ENCODE measurements at places on chromosomes 7 and 10.

- DNase-seq: no peak
Observed at GRCh38 chr7:89661876-89662275, 492.4 kb upstream of the STEAP1 start.

DNA sequence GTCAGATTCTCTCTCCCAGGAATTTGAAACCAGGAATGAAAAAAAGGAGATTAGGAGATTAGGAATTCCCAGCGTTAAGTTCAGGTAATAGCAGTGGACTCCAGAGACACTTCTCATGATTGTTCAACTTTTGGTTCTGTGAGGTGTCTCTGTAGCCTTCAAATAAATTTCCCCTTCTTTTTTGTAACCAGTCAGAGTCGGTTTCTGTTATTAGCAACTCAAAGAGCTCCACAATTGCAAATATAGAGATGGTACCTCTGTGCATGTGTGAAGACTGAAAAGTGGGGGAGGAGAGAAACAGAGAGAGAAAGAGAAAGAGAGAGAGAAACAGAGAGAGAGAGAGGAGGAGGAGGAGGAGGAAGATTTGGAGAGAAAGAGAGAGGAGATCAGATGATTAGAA, 112.8 kb upstream of the STEAP1B start:
- DNase-seq: no peak

GRCh38 chr7:15305002-15305600, 256.7 kb downstream of the AGMO start:
- no peak for DNase-seq

GRCh38 chr10:112819231-112819630, 130.8 kb upstream of the TCF7L2 start:
- DNase-seq: no peak

GRCh38 chr7:36180121-36180520, 27.1 kb downstream of the EEPD1 start:
- no peak for DNase-seq

DNA sequence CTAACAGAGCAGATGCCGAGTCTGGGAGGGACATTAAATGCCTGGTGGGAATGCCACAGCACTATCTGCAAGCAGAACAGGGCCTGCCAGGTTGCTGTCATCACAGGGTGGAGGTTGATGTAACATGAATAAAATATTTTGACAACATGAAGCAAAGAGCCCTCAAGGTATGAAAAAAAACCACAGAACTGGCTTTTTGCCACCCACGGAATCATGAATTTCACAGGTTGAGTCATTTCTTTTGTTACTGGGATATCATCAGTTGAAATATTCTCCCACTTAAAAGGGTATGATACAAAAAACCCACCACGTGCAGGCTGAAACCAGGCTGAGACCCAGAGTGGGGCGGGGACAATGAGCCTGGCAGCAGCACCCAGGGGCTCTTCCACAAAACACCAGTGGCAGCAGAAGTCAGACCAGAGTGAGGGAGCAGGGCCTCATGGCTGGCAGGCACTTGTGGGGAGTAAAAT, 220.1 kb downstream of the TNS3 start:
- DNase-seq: no peak

DNA sequence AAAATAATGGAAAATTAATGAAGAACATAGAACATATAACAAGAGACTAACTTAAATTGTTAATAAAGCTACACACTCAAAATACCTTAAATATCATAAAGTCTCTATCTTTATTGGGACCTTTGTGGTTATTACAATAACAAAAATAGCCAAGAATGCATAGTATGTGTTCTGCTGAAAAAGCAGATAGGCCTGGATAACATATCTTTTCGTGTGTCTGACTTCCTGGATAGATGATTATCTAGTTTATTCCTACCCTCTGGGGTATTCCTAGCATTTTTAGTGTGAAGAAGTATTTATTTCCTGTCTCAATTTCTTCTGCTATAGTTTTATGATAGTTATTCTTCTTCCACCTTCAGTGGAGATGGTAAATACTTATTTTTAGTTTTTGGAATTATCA, 36.5 kb downstream of the CALCR start:
- no peak for DNase-seq

DNA sequence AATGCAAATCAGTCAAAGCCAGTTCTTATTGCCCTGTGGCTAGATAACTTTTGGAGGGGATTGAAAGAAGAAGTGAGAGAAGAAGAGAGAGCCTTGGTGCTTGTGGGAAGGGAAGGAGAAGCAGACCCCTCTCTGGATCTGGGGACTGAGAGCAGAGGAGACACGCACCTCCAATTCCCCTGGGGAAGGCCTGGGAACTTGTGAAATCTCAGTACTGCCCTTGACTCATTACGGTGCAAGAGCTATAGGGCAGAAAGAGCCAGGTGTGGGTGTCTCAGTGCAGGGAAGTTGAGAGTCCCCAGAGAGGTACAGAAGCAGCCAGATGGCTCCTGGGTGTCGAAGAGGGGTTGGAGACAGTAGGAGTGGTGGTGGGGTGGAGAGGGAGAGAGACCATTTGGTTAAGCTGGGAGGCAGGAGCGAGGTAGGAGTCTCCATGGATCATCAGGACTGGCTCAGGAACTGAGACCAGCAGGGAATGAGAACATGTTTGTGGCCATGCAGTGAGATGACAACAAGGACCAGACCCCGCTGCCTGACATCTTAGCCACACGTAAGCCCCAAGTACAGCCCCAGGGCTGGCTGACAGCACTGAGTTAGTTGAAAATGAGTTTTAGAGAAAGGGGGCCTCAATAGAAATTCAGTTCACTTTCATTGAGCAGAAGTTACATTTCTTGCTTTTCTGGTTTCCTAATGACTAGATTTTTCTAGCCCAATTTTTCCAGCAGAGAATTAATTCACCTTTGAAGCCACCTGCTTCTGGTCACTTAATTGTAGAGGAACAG, 238.2 kb downstream of the BUB3 start:
- no peak for DNase-seq

- no peak for DNase-seq
Observed at GRCh38 chr7:144668503-144668902, 167.3 kb downstream of the TPK1 start.

DNA sequence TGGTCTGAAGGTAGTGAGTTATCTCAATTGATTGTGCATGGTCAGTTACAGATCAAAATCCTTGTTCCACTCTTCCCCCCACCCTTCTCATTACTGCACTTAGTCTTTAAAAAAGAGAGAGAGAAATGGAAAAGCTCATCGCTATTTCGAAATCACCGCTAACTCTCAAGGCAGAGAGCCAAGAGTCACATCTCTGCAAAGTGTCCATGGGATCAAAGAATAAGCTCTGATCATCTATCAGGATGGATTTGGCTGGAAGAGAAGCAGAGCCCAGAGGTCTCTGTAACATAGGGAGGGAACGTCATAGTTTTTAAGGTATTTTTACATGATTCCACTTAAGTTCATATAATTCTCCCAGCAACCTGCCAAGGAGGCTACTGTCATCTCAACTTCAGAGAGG, 30.0 kb upstream of the MYH16 start:
- no peak for DNase-seq

DNA sequence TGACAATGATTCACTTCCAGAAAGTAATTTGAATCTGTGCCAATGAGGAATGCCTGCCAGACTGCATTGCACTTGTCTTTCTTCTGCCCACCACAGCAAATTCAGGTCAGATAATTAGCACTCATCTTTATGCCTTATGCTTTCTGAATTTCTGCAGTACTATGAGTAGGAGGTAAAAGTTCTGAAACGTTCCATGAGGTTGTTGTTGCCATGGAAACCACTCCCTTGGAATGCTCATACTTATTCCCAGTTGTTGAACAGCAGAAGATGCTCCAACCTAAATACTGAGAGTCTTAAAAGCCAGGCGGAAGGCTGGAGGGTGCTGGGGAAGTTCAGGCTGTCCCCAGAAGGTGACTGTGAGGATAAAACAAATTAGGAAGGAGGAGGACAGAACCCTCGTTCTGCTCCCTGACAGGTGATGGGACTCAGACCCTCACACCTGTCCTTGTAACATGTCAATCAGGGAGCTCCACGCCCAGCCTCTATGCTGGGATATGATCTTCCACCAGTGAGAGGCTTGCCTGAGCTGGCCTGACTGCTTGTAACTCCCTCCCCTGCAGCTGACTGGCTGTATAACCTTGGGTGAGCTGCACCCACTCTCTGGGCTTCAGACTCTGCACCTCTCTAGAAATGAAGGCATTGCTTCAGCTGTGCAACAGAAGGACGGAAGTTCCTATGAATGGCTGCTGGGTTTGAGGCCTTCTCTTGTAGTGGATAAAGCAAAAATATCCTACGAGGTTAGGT, 554.3 kb upstream of the MGMT start:
- no peak for DNase-seq

DNA sequence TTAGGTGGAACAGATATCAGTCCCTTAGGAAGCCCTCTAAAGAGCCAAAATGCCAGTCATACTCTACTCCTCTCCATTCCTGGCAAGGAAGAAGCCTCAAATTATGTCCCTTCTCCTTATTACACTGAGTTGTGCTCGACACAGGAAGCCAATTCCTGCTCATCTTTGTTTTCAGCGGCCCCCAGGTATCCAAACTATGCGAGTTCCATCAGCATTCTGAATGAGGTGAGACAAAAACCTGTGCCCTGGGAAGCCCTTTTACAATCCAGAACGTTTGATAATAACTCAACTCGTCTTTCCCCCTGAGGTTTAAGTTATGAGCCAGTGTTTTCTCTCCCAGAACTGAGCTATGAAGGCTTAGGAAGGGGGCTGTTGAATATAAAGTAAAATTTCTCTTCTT, 580.5 kb downstream of the NXPH1 start:
- no peak for DNase-seq

DNA sequence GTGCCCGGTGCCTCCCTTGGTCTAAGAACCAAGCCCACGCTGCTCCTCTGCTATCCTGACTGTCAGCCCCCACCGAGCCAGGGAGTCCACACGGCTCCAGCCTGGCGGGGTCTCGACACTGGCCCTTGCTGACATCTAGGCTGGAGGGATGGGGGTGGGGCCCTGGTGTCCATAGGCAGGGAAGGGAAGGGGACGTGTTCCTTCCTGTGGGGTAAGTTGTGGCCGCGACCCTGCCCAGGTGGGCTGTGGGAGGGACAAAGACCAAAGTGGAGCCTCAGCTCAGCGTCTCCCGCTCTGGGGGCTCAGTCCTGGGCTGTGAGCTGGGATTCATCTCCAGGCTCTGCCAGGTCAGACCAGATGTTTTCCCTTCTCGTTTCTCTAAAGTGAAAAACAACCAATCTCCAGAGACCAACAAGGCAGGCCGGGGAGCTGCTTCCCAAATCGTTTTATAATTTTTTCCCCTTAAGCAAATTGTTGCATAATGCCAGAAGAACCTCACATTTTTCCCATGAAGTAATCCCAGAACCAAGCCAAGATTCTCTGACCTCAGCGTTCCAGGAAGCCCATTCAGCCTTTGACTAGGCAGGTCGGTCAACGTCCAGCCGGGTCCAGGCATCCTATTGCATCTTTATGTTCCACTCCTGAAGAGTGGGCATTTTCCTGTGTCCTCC, 101.2 kb downstream of the RGS10 start:
- no peak for DNase-seq

Data from stimulated activated CD8-positive, alpha-beta memory T cell treated with anti-CD3 and anti-CD28 coated beads, Interleukin-7, amount 100 ng/mL, for 4 hours (primary cell).